Glutamatergic neuron (in vitro differentiated cells): ENCODE measurements at places on chromosomes 16 and 17. TPM values are rescaled to one million over a fixed set of nuclear protein-coding genes. Genes with fewer than 3 reads are reported as not detected.

Gene PYY
- not detected for total RNA-seq

Gene CD300H
- total RNA-seq = not detected

GRCh38 chr17:9090641-9091096 lies 69.4 kb downstream of the NTN1 start:
- DNase-seq = no peak

GRCh38 chr16:48295488-48296281 lies 48.3 kb upstream of the ABCC11 start:
- no peak for DNase-seq

DNA sequence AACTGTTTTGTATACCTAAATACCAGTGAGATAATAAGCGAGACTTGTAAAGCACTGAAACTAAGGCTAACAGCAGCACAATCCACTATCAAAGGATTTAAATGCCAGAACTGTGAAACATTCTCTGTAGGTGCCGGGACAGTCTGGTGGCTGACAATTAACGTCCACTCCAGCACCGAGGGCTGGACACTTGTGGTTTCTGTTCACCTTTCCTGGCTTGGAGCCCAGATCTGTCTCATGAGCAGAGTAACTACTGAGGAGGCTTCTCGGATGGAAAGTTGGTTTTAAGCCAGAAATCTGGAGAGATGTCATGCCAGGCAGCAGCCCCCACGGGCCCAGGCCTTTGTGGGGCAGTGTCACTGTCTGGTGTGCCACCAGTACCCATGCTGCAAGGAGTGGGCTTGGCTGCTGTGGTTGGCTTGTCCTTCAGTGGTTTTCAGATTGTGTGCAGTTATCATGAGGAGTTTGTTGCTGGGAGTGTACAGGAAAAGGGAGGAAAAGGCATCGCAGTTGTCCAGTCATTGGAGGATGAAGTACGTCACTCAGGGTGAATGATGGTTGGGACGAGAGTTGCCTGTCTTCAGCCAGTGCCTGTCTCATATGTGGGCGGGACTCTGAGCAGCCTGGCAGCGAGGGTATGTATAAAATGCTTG lies 35.5 kb downstream of the UBN1 start:
- DNase-seq = no peak

GRCh38 chr16:85357323-85357722 lies 245.1 kb upstream of the CIBAR2 start:
- DNase-seq = no peak

- DNase-seq = no peak
Measured at GRCh38 chr17:72467841-72468653, 347.2 kb downstream of the SOX9 start.
